ENCODE measurements at places on chromosomes 4 and X.

GRCh38 chr4:125719987-125720386, 405.2 kb downstream of the FAT4 start:
- no peaks in the 10 kb centered on the region for H3K4me1 ChIP-seq
- H3K36me3 ChIP-seq = no peaks in the 10 kb centered on the region
- no peak for DNase-seq
- H3K27ac ChIP-seq = no peak overlapping the region

GRCh38 chr4:60400593-60400992, 799.5 kb upstream of the ADGRL3 start:
- H3K36me3 ChIP-seq = no peaks in the 10 kb centered on the region
- no peak overlapping the region for H3K4me3 ChIP-seq
- DNase-seq = no peak
- no peaks in the 10 kb centered on the region for H3K4me1 ChIP-seq

DNA sequence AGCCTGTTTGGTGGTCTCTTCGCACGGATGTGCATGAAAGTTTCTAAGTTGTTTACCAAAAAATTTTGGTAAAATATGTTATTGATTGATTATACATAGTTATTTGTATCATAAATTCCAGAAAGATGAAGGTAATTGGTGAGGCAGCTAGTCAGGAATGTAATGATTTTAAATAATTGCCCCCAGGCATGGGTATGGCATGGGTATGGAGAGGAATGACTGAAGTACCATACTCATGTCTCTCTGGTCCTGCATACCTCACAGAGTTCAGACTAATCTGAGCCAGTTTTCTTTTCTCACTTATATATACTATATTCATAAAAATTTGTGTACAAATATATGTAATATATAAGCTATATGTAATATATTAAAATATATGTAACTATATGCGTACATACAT, 329.0 kb upstream of the TECRL start:
- H3K4me3 ChIP-seq = no peak overlapping the region
- no peaks in the 10 kb centered on the region for H3K4me1 ChIP-seq
- H3K27ac ChIP-seq = no peak overlapping the region
- no peaks in the 10 kb centered on the region for H3K27me3 ChIP-seq

DNA sequence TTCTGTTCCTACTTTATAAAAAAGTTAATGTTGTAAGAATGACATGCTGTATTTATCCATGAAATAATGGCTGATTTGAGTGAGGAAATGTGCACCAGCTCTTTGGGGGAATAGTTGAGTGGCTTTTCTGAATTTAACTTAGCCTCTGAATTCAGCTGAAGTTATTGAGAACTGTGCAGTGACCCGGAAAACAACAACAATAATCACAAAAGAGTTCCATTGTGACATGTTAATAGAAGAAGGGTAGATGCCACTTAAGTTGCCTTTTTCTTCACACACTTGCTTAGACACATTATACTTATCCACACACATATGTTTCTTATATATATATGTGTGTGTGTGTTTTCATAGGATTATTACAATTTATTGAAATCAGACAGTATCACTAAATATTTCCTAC, 301.2 kb downstream of the BMPR1B start:
- H3K4me1 ChIP-seq = no peaks in the 10 kb centered on the region
- no peak overlapping the region for H3K4me3 ChIP-seq
- H3K36me3 ChIP-seq = no peaks in the 10 kb centered on the region
- H3K27me3 ChIP-seq = no peaks in the 10 kb centered on the region

DNA sequence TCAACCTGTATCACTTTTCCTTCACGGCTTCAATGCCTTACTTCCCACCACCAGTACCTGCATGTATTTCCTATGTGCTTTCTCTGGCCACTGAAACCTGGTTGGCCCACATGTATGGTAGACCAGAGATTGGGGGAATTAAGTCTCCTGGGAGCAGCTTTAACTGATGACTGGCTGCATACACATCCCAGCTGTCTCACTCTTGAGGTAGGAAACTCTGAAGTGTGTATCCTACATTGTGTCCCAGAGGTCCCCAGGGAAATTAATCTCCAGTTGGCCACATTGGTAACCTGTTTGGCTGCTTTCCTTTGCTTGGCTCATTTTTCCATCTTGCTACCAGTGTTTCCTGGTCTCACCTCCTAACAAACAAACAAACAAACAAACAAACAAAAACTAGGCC, 124.4 kb downstream of the ZNF827 start:
- DNase-seq = no peak
- H3K4me3 ChIP-seq = no peak overlapping the region
- H3K36me3 ChIP-seq = peaks cover 11% of the 10 kb centered on the region

DNA sequence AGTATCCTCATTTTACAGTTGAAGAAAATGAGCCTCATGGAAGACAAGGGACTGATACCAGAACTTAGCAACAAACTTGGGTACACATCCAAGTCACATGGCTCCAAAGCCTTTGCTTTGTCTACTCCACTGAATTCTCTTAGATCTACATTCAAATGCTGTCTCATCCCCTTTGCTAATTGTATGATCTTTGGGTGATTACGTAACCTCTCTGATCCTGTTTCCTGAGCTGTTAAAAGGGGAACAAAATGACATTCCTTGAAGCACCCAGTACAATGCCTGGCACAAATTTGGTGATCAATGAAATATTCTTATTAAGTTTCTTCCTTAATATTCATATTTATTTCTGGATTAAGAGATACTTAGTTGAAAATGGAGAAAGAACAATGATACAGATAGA, 5.9 kb upstream of the HPGD start:
- no peaks in the 10 kb centered on the region for H3K36me3 ChIP-seq
- H3K27ac ChIP-seq = no peak overlapping the region
- H3K4me3 ChIP-seq = no peak overlapping the region
- no peaks in the 10 kb centered on the region for H3K27me3 ChIP-seq
- no peak for DNase-seq

DNA sequence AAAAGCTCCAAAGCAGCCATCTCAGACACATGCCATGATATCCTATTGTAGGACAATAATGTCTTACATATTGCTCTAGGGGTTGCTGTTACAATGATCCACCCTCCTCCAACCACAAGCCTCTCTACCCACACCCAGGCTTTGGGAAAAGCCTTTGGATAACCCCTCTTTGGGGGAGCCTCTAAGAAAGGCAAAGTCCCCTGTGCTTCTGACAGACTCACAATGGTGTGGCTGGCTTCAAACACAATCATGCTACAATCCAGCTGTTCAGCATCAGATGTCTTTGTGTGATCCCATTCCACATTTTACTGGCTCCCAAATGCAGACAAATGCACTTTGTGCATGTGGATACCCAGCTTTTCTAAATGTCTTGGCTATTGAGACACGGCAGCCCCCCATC, 65.9 kb upstream of the CAPN6 start:
- H3K27me3 ChIP-seq = no peaks in the 10 kb centered on the region
- no peaks in the 10 kb centered on the region for H3K36me3 ChIP-seq
- H3K27ac ChIP-seq = no peak overlapping the region
- H3K4me1 ChIP-seq = no peaks in the 10 kb centered on the region
- no peak overlapping the region for H3K4me3 ChIP-seq
- DNase-seq = no peak

DNA sequence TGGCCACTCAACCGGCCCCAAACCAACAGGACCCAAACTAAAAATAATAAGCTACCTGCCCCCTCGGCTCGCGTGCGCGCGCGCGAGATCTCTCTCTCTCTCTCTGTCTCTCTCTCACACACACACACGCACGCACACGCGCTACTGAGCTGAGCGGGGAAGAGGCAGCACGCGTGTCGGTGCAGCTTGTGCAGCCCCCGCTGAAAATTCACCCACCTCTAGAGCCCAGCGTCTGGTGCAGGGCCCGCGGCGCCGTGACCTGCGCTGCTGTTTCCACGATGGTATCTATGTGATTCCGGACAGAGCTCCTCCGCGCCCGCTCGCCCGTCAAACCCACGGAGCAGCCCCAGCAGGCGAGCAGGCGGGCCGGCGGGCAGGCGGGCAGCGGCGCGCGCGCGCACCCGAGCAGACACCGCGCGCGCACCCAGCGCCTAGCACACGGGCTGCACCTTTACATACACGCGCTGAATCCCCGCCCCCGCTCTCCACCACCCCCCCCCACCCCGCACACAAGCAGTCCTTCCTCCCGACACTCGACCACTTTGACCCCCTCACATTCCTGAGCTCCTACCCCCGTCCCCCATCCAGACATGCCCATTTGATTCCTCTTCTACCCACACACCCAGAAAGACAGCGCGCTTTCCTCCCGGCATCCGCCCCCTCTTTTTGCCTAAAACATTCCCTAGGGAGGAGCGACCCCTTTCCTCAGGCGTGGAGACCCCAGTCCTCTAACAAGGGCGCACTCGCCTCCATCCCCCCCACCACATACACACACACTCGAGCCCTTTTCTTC, 1.0 kb downstream of the SLITRK4 start:
- DNase-seq = no peak
- H3K4me3 ChIP-seq = no peak overlapping the region
- H3K36me3 ChIP-seq = no peaks in the 10 kb centered on the region
- H3K27ac ChIP-seq = no peak overlapping the region
- H3K4me1 ChIP-seq = no peaks in the 10 kb centered on the region
- H3K27me3 ChIP-seq = no peaks in the 10 kb centered on the region

GRCh38 chr4:2816401-2816954, 23.6 kb downstream of the SH3BP2 start:
- no peak overlapping the region for H3K27ac ChIP-seq
- no peak for DNase-seq
- no peaks in the 10 kb centered on the region for H3K36me3 ChIP-seq
- no peaks in the 10 kb centered on the region for H3K27me3 ChIP-seq

- H3K27me3 ChIP-seq = no peaks in the 10 kb centered on the region
- DNase-seq = no peak
- H3K27ac ChIP-seq = no peak overlapping the region
- H3K4me3 ChIP-seq = no peak overlapping the region
- H3K4me1 ChIP-seq = no peaks in the 10 kb centered on the region
These were observed 530.1 kb downstream of the INPP4B start for GRCh38 chr4:142316025-142316424.

DNA sequence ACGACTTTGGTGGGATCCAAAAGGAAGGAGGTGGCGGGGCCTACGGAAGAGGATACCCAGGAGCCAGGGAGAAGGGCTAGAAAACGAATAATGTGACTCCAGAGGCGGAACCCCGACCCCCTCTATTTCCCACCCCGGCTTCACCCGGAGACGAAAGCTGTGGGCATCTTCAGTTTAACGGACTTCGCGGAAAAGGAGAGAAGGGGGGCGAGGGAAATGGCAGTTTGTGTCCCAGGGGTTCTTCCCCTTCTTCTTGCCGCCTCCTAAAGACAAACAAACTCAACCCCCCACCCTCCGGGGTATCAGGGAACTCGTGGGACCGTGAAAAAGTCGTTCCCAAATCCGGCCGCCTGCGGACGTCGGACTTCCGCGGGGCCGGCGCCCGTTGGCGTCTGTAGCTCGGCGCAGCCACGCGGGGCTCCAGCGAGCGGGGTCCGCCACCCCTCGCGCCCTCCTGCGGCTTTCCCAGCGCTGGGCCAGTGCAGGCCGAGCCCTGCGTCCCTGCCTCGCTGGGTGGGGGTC, 3.6 kb upstream of the LEF1 start:
- DNase-seq = peak; percentile 41
- H3K27me3 ChIP-seq = peaks cover 33% of the 10 kb centered on the region
- H3K36me3 ChIP-seq = no peaks in the 10 kb centered on the region
- H3K27ac ChIP-seq = no peak overlapping the region

DNA sequence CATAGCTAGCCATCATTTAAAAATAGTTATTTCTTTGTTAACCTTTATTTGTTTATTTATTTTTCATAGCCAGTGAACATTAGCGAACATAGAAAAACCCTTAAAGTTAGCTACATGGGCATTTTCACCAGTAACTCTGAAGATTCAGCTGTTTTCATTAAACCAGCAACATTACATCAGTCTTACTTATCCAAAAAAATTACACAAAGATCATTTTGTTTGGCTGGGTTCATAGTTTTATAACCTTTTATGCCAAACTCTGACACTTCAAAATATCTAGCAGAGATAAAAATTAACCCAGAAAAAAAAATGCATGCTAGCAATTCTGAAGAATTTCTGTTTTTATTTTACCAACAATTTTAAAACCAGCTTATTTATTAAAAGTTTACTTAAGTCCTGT, 784.1 kb downstream of the PCDH18 start:
- H3K4me1 ChIP-seq = no peaks in the 10 kb centered on the region
- no peak for DNase-seq
- no peaks in the 10 kb centered on the region for H3K27me3 ChIP-seq
- H3K27ac ChIP-seq = no peak overlapping the region
- no peak overlapping the region for H3K4me3 ChIP-seq

- no peak overlapping the region for H3K4me3 ChIP-seq
- H3K27me3 ChIP-seq = no peaks in the 10 kb centered on the region
- no peaks in the 10 kb centered on the region for H3K36me3 ChIP-seq
- no peak overlapping the region for H3K27ac ChIP-seq
These were observed 1529.1 kb upstream of the ADGRL3 start for GRCh38 chr4:59671037-59671436.

GRCh38 chrX:20988804-20989203, 385.4 kb upstream of the CNKSR2 start:
- no peaks in the 10 kb centered on the region for H3K27me3 ChIP-seq
- H3K4me3 ChIP-seq = no peak overlapping the region
- no peaks in the 10 kb centered on the region for H3K36me3 ChIP-seq
- no peak overlapping the region for H3K27ac ChIP-seq

DNA sequence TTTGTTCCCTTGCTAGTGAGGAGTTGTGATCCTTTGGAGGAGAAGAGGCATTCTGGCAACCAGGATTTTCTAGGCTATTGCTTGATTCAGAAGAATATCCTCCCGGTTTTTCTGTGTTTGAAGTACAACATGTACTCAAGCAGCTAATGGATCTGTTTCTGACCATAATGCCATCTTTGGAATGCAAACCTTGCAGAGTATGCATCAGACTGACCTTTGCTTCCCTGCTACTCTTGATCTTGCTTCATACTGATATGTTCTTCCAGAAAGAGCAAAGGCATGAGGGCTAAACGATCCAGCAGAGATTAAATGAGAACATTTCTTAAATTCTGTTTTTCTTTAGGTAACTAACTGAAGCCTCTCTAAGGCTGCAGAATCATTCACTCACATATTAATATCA, 265.4 kb upstream of the SLC7A11 start:
- no peak overlapping the region for H3K27ac ChIP-seq
- DNase-seq = no peak
- no peaks in the 10 kb centered on the region for H3K36me3 ChIP-seq
- no peaks in the 10 kb centered on the region for H3K4me1 ChIP-seq

DNA sequence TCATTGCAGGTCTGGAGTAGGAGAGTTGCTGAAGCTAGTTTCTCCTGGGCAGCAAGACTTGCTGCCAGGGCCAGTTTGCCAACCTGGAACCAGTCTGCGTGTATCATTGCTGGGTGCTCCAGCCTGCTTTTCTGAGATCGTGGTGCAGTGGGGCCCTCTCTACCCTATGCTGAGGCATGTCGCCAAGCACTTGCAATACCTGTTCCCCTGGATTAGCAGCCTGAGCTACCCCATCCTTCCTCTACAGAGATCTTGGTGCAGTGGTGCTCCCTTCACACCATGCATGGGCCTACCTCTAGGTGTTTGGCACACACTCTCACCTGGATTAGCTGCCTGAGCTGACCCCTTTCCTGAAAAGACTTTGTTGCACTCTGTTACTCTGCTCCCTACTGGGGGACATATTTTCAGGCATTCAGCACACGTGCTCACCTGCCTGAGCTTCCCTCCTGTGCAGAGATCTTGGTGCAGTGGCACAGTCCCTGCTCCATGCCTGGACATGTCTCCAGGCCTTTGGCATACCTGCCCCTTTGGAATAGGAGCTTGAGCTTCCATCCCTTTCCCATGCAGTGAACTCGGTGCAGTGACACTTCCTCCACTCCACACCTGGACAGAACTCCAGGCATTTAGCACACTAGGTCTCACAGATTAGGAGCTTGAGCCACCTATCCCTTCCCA, 133.7 kb upstream of the CXCL13 start:
- no peak overlapping the region for H3K27ac ChIP-seq
- DNase-seq = no peak
- no peaks in the 10 kb centered on the region for H3K4me1 ChIP-seq
- H3K4me3 ChIP-seq = no peak overlapping the region
- H3K36me3 ChIP-seq = no peaks in the 10 kb centered on the region

All from B cell (primary cell).